Stimulated activated CD8-positive, alpha-beta memory T cell treated with anti-CD3 and anti-CD28 coated beads, Interleukin-4, amount 100 ng/mL, for 24 hours (primary cell): ENCODE measurements at places on chromosomes 13 and 19.
A peak's percentile ranks its signal among the peaks of the same experiment; 100 is the strongest.

DNA sequence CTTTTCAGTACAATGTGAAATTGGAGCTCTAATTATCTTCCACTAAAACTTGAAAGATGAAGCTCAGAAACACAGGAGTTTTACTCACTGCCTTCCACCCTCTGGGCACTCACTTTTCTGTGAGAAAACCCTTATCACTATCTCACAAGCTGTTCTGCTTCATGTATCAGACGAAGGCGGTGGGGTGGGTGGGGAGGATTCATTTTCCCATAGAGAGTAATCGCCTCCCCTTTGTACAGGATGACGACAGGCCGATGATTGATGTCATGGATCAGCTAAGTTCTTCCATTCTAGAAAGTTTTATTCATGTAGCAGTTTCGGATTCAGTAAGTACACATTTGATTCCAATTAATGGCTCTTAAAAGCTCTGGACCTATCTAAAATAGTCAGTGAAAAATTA is 139.9 kb downstream of the ZAR1L start:
- DNase-seq, result no peak

DNA sequence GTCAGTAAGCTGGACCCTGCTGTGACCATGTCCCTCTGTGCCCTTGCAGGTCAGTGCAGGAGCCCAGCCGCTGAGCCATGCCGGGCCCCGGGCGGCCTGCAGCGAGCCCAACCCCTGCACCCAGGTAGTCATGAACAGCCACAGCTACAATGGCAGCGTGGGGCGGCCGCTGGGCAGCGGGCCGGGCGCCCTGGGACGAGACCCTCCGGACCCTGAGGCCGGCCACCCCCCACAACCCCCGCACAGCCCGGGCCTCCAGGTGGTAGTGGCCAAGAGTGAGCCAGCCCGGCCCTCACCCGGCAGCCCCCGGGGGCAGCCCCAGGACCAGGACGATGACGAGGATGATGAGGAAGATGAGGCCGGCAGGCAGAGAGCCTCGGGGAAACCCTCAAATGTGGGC is 6.9 kb downstream of the KCNN1 start:
- no peak for DNase-seq

- DNase-seq, result no peak
Measured at GRCh38 chr19:41492843-41493242, 49.9 kb downstream of the ERICH4 start.

DNA sequence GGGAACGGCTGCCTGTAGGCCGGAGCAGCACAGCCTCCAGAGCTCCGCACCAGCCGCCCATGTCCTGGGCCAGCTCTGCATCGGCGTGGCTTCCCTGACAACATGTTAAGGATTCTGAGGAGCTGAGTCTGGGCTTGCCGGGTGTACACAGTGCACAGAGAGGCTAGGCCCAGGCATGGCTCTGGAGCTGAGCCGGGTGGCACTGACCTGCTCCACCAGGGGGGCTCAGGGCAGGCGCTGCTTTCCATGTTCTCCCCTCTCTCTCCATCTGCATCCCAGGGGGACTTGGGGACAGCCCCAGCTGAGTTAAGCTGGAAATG is 31.6 kb downstream of the AP1M1 start:
- DNase-seq, result no peak

- DNase-seq, result no peak
Measured at GRCh38 chr13:100211016-100211710, 122.3 kb downstream of the PCCA start.

- no peak for DNase-seq
Measured at GRCh38 chr13:51797664-51798488, 6.1 kb downstream of the DHRS12 start.

DNA sequence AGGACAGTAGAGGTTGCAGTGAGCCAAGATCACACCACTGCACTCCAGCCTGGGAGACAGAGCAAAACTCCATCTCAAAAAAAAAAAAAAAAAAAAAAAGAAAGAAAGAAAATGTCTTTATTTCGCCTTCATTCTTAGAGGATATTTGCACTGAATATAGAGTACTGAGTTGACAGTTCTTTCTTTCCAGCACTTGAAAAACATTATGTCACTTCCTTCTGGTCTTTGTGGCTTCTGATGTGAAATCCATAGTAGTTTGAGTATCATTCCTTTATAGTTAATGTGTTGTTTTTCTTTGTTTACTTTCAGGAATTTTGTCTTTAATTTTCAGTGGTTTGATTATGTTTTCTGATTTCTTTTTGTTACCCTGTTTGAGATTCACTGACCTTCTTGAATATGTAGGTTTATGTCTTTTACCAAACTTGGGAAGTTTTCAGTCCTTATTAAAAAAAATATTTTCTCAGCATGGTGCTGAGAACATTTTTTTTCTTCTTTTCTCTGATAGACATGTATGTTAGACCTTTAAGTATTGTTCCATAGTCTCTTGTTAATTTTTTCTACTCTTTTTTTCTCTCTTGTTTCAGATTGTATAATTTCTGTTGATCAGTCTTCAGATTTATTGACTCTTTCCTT is 50.1 kb downstream of the PCCA start:
- no peak for DNase-seq

DNA sequence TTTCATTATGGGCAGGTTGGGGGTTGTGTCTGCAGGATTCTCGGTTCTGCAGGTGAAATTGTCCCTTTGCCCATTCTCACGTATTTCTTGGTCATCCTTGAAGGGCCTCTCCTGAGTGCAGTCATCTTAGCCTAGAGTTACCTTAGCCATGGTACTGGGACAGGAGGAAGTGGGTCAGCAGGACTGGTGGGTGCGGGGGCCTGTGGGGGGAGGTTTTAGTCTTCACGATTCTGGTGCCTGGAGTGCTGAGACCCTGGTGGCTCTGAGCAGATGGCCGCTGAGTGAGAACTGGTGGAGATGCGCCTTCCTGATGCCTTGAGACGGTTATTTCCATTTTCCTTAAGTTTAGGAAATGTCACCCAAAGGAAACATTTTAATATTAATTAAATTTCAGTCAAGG is 11.8 kb downstream of the COL4A2 start:
- DNase-seq, result no peak

GRCh38 chr13:30735872-30736175 is 481 bp downstream of the ALOX5AP start:
- DNase-seq, result no peak

DNA sequence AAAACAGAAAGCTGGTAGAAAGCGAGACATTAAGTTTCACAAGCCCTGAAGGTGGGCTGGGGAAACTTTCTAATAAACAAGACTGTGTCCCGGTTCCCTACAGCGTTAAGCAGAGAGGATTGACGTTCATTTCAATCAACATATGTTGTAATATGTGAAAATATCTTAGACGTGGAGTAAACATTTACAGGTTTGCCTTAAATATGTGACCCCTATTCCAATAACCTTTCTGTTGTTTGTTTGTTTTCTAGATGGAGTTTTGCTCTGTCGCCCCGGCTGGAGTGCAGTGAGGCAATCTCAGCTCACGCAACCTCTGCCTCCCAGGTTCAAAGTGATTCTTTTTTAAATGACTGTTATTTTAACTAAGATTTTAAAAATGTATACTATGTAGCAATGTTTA is 526.2 kb downstream of the SUCLA2 start:
- DNase-seq, result no peak

DNA sequence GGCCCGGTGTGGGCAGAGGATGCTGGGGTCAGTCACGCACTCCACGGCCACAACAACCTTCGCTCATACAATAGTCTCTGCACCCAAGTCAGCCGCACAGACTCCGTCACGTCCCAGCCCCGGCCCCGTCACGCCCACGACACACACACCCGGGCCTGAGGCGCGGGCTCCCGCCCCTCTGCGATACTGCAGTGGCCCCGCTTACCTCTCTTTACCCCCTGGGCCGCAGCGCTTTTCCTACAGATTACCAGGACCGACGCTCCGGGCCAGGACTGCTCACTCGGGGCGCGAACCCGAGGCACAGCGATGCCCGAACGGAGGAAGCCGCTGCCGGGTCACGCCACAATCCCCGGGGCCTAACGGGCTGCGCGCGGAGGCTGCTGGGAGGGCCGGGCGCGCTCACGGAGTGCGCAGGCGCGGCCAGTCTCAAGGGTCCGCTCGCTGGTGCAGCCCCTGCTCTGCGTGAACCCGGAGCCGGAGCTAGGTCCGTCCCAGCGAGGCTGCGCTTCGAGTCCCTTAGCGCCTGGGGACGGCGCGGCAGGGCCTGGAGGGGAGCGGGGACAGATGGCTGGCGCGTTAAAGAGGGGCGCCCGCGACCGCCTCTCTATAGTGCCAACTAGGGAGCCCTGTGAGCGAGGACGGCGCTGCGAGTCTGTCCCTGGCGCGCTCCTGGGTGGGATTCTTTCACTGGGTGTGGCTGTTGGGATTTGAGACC is at the start of gene ZFP82:
Gene ZFP82, minus strand, starts transcription at position 358 of the 715 bp plus-strand sequence. CDS start 8,855 bp downstream, outside the sequence.
- DNase-seq, result peak; percentile 69

DNA sequence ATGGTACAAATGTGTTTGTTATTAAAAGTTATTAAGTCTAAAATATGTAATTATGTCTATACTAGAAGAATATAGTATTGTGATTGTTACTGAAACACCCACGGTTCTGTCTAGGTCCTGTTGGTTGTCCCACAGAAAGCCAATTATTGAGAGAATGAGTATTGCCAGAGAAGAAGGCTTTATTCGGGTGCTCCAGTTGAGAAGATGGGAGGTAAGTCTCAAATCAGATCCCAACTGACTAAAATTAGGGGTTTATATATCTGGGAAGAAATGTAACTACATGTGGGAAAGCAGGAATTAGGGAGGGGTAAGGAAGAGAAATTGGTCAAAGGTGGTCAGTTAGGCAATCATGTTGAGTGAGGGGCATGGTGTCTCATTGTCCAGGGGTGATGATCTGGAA is 798.4 kb downstream of the PCDH17 start:
- no peak for DNase-seq

- DNase-seq, result no peak
Measured at GRCh38 chr13:35760735-35761281, 284.3 kb upstream of the MAB21L1 start.

- DNase-seq, result peak; percentile 27
Measured at GRCh38 chr19:47713046-47714021, at the start of gene EHD2. EHD2 (plus strand) TSS chr19:47713422; CDS start chr19:47716613, 3,191 bp downstream.

GRCh38 chr13:74289861-74290773 is 155.9 kb upstream of the KLF12 start:
- no peak for DNase-seq

DNA sequence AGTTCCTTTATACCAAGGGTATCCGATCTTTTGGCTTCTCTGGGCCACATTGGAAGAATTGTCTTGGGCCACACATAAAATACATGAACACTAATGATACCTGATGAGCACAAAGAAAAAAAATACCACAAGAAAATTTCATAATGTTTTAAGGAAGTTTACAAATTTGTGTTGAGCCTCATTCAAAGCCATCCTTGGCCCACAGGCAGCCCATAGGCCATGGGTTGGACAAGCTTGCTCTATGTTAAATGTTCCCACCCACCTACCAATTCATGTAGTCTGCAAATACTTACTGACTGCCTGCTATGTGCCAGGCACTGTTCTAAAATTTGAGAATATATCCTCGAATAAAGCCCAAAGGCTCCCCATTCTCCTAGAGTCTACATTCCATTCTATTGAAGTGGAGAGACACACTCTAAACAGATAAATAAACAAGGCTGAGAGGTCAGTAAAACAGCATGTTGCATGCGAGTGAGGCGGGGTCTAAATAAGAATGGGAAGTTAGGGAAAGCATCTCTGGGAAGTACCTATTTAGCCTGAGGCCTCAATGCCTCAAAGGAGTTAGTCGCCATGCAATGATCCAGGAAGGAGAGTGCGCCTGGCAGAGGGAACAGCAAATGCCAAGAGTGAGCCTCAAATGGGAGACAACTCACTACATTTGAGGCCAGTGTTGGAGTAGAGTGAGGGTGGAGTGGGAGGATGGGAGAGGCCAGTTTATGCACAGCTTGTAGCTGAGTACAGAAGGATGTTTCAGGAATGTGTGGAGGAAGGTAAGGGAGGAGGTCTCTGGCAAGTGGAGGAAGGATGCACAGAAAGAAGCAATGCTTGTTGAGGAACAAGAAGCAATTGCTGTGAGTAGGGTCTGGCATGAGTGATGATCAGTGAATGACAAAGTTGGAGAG is 52.5 kb upstream of the CLDN10 start:
- DNase-seq, result no peak
